ENCODE measurements at places on chromosomes 4 and X.

- DNase-seq, result no peak
Measured at GRCh38 chrX:28398342-28398741, 188.9 kb upstream of the IL1RAPL1 start.

GRCh38 chr4:29711226-29711625, 1008.9 kb upstream of the PCDH7 start:
- no peak for DNase-seq

DNA sequence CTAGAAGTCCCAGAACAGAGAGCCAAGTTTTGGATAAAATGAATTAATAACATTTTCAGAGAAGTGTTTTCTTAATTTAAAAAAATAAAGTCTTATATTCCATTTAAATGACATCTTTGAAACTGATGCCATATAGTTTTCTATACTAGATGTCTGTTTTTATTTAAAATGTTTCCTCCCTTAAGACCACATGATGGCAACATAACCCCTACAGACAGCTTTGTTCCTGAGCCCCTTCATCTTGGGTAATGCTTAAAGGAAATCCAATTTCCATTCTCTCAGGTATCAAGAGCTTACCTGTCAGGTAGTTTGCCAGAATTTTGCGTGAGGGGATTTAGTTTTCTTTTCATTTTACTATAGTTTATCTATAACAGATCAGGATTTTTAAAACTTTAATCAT, 181.4 kb upstream of the UGT8 start:
- DNase-seq, result no peak

- no peak for DNase-seq
Measured at GRCh38 chr4:30632751-30633150, 87.4 kb upstream of the PCDH7 start.

- DNase-seq, result no peak
Measured at GRCh38 chr4:61841714-61842113, 641.6 kb downstream of the ADGRL3 start.
